Panc1 (cell line): ENCODE measurements at places on chromosomes 16 and 17.
A peak's percentile ranks its signal among the peaks of the same experiment; 100 is the strongest.

- H3K36me3 ChIP-seq: no peaks in the 10 kb centered on the region
- peak within 1 kb of the TSS; percentile 41 for H3K4me3 ChIP-seq
- no peaks in the 10 kb centered on the region for H3K4me1 ChIP-seq
- H3K27me3 ChIP-seq: peaks cover 6% of the 10 kb centered on the region
- DNase-seq: no peak
Observed at GRCh38 chr16:49855822-49856671, at the start of gene ZNF423. TSS of gene ZNF423 (minus strand) at chr16:49856112. CDS start at chr16:49855774, 338 bp downstream.

GRCh38 chr16:20868890-20869289, 31.3 kb downstream of the DCUN1D3 start:
- no peaks in the 10 kb centered on the region for H3K27me3 ChIP-seq
- H3K4me1 ChIP-seq: peaks cover 25% of the 10 kb centered on the region
- no peak overlapping the region for H3K4me3 ChIP-seq
- no peak for DNase-seq
- no peak overlapping the region for H3K27ac ChIP-seq

DNA sequence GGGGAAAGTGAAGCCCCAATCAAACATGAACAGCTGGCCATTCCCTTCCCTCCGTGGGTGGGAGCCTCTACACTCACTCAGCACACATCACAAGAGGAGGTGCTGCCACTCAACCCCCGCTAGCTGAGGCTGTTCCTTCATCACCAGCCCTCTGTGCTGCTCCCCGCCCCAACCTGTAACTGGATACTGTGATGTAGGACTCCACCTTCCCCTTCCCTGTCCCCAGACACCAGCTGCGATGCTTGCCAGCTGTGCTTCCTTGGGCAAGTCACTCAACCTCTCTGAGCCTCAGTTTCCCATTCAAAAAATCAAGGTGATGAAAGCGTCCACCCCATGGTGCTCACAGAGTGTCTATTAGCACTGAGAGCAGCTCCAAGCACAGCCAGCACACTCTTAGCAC, 273.2 kb downstream of the MRTFB start:
- no peaks in the 10 kb centered on the region for H3K4me1 ChIP-seq
- no peak overlapping the region for H3K27ac ChIP-seq
- DNase-seq: no peak
- H3K4me3 ChIP-seq: no peak overlapping the region
- no peaks in the 10 kb centered on the region for H3K36me3 ChIP-seq

GRCh38 chr16:89139907-89140361, 31.6 kb upstream of the CDH15 start:
- H3K4me1 ChIP-seq: no peaks in the 10 kb centered on the region
- H3K27me3 ChIP-seq: no peaks in the 10 kb centered on the region
- H3K4me3 ChIP-seq: no peak overlapping the region
- no peaks in the 10 kb centered on the region for H3K36me3 ChIP-seq

- no peak overlapping the region for H3K27ac ChIP-seq
- no peak for DNase-seq
- no peaks in the 10 kb centered on the region; the same call in 1 of the 2 replicates for H3K36me3 ChIP-seq
Observed at GRCh38 chr17:78694805-78695531, 87.1 kb downstream of the CYTH1 start.

DNA sequence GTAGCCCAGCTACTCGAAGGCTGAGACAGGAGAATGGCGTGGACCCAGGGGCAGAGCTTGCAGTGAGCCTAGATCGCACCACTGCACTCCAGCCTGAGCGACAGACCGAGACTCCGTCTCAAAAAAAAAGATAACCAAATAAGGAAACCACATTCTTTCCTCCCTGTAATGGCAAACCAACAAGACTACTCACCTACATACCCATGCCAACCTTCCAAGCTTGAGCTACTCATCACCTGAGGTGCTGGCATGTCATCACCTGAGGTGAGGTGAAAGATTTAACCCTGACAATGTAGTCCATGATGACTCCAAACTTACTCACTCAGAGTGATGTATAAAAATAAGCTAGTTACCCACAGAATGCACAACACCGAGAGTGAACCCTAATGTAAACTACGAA, 85.2 kb downstream of the SMG6 start:
- DNase-seq: no peak
- H3K27me3 ChIP-seq: no peaks in the 10 kb centered on the region
- no peak overlapping the region for H3K27ac ChIP-seq
- no peaks in the 10 kb centered on the region for H3K36me3 ChIP-seq
- H3K4me3 ChIP-seq: no peak overlapping the region
